GM04504 (cell line): ENCODE measurements at places on chromosomes 16 and 17.

DNA sequence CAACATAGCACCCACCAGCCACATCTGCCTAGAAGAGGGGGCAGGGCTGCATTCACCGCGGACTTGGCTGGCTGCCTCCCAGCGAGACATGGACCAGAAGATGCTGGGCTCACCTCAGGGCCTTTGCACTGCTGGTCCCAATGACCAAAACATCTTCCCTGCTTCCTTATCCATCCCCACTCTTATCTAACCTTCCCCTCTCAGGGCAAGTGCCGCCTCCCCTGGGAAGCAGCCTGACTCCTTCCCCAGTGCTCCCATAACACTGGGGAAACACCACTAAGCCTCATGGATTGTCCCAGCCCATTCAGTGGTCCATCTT is 5.7 kb downstream of the TMC6 start:
- no peak for DNase-seq

DNA sequence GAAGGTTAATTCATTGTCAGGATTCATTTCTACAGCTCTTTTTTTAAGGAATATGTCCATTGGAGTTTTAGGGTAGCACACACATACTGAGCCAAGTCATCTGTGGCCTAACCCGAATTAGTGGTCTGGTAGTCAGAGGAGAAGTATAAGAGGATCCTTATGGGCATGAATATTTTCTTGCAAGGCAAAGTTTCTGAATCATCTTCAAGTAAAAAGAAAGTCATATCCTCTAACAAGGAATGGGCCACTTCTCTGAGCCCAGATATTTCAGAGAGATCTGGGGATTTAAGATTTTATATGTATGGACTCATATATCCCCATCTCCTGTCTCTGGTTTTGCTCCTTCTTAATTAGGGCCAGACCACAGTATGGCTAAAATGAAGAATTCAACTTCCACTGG is 99.2 kb upstream of the CDH8 start:
- no peak for DNase-seq

- no peak for DNase-seq
Observed at GRCh38 chr17:17741349-17742023, 60.2 kb downstream of the RAI1 start.

DNA sequence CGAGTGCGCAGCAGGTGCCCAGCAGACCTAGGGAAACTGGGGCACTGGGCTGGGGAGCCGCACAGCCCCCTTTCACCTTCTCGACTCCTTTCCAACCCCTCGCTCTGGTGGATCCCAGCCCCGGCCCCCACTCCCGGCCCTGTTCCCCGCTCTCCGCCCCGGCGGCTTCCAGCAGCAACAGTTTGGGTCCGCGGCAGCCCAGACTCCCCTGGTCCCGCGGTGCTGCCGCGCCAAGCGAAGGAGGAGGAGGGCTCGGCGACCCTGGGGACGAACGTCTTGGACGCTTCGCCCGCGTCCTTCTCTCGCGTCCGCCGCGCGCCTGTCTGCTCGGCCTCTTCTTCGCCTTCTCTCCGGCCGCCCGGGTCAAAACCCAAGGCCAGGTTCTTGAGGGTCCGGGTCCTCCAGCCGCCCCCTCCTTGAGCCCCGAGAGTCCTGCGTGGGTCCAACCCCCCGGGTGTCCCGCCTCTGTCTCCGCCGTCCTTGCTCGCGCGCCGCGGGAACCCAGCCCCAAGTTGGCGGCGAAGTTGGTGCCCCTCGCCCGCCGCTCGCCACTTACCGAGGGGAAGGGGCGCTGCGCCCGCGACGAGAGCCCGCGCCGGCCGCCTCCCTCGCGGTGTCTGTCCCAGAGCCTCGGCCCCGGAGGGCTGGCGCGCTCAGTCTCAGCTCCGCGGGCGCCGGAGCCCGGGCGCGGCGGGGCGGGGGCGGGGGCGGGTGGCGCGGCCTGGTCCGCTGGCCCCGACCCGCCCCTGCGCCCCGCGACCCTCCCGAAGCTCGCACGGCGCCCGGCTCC is 1.4 kb upstream of the GRIN2C start:
- no peak for DNase-seq

- DNase-seq, result no peak
Observed at GRCh38 chr17:31562376-31562840, 170.9 kb downstream of the RAB11FIP4 start.

DNA sequence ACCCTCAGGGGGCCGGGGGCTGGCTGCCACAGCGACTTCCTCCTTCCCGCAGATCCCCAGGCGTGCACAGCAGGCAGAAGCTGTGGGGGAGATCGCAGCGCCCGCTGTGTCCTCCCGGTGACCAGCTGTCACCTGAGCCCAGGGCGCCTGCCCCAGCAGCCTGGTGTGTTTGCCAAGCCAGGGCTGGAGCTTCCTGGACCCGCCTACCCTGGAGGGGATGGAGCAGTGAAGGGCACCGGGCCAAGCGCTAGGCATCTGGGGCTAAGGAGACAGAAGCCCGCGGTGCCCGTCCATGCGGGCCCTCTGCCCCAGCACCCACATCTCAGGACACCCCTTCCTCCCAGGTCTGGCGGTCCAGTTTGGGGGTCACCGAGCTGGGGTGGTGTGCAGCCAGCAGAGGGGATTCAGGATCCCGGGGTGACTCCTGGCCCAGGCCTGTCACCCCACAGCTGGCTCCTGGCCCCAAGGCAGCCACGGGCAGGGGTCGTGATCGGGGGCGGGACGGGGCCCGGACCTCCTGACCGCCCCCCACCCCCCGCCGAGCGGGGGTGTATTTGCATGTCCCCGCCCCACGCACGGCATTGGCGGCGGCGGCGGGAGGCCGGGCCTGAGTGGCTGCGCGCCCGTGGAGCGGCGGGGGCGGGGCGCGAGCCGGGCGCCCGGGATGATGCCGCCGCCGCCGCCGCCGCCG is at the start of gene RAB26:
RAB26 (plus strand) TSS at position 645 of the 691 bp plus-strand sequence. CDS start 159 bp downstream, outside the sequence.
- DNase-seq, result no peak

DNA sequence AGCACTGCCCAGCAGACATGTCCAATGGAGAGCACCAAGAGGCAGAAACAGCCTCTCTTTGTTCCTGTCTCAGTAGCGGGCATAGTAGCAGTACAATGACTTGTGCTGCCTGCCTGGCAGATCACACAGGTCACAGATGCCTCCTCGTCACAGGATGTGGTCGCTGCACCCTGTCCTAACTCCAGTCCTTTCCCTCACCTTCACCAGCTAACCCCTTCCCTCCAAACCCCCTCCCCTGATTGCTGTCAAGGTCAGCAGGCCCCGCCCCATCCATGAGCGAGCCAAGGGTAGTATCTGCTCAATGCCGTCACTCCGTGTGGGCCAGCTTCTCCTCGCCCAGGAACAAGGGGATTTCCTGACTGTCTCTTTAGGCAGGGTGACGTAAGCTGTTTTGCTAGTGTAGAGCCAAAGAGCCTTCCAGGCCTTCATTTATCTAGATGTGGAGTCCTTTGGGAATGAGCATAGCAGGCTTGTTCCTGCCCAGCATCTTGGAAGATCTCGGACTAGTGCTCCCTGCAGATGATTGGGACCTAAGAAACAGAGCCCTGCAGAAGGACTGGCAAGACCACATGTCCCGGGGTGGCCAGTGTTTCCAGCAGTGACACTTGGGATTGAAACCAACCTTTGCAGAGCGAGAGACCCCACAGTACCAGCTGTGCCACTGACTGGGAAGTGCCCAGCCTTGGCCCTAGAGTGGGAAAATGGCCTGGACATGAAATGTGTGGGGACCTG is 75.9 kb upstream of the TNRC6C start:
- DNase-seq, result no peak

DNA sequence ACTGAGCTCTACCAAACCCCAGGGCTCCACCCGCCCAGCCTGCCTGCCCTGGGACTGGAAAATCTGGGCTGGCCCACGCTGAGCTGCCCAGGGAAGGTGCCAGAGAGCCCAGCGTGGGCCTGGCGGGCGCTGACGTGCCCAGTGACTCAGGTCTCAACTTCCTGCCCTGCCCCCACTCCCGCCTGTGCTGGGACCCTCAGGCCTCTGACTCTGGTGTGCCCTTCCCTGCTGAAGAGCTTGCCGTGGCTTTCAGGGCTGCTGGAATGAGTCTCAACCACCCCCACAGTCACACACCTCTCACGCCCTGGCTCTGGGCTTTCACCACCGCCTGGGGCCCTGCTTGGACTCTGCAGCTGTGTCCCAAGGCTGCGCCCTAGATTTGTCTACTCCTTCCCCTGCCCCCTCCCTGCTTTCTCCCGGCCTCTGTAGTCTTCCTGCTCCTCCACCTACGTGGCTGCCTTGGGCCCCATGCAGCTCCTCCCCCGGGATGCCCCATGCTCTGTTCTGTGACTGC is 10.4 kb downstream of the LLGL1 start:
- DNase-seq, result no peak

DNA sequence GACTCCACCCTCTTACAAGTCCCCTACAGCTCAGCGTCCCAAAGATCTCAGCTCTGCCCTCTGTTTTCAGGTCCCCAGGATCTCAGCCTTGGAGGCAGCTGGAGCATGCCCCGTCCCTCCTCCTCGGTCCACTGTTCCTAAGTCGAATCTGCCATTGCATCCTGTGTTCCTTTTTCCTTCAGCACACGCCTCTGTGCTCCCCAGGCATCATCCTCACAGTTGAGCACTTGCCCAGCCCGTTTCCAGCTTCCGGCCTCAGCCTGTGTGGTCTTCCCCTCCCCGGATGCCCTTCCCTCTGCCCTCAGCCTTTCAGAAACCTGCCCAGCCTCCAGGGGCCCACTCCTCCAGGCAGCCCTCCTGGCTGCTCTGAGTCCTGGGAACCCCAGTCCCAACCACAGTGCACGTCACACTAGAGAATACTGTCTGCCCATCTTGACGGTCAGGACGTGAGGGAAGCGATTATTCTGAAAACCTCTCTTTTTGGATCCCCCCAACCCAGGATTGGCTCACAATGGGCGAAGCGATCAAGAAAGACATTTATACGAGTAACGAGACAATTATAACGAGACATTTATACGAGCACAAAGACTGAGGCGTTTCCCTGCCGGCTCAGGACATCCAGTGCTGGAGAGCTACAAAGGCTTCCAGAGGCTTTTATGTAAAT is 41.4 kb downstream of the RPH3AL start:
- no peak for DNase-seq

GRCh38 chr17:50264263-50265113 is 9.8 kb upstream of the TMEM92 start:
- DNase-seq, result no peak

GRCh38 chr17:75614006-75614405 is 19.2 kb upstream of the SMIM5 start:
- DNase-seq, result no peak

- DNase-seq, result peak; percentile 63
Observed at GRCh38 chr16:4506450-4506849, 30.3 kb downstream of the HMOX2 start.

GRCh38 chr17:78952706-78953105 is 27.0 kb downstream of the LGALS3BP start:
- DNase-seq, result no peak

- no peak for DNase-seq
Observed at GRCh38 chr17:66684261-66684660, 150.7 kb upstream of the CACNG5 start.

DNA sequence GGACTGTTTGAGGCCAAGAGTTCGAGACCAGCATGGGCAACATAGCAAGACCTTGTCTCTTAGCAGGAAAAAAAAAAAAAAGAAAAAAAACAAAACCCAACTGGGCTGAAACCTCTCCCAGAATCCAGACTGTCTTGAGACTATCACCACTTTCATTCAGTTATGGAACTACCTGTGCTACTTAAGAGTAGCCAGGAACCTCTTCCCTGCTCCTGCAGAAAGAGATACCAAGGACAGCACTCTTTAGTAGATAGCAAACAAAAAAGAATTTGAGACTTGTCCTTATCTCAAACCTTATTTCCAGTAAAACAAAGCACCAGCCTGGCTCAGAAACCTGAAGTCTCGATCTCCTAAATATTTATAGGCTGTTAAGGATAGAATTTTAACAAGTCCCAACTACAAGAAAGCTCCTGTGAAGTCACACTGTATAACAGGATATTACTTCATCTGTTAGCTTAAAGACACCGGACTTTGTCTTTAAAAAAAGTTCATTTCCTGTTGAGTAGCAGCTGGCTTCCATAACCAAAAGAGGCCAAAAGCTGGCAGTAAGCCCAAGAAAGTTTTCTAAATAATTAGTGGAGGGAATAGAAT is 5.1 kb downstream of the CDR2 start:
- no peak for DNase-seq

DNA sequence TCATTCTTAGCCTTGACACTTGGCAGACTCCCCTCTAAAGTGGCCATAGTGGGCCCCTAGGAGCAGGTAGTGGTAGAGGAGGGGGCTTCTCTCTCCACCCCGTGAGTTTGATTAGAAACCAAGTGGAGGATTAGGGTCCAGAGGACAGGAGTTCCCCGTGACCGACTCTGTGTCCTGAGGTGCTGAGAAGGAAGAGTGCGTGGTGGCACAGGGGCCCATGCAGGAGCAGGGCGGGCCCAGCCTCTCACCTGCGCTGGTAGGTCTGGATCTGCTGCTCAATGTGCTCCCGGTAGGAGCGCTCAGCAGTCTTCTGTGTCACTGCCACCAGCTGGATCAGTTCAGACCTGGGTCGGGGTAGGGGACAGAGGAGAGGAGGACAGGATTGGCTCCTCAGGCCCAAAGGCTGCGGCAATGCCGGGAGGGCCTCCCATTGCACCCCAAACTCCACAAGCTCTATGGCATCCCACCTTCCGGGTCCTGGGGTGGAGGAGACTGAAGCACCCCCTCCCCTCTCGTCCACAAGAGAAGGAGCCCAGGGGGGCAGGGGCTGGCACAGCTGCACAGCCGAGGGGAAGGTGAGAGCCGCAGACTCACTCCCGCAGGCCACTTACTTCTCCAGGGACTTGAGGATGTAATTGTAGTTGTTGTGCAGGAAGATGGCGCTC is 6.2 kb downstream of the ZACN start:
- DNase-seq, result no peak

DNA sequence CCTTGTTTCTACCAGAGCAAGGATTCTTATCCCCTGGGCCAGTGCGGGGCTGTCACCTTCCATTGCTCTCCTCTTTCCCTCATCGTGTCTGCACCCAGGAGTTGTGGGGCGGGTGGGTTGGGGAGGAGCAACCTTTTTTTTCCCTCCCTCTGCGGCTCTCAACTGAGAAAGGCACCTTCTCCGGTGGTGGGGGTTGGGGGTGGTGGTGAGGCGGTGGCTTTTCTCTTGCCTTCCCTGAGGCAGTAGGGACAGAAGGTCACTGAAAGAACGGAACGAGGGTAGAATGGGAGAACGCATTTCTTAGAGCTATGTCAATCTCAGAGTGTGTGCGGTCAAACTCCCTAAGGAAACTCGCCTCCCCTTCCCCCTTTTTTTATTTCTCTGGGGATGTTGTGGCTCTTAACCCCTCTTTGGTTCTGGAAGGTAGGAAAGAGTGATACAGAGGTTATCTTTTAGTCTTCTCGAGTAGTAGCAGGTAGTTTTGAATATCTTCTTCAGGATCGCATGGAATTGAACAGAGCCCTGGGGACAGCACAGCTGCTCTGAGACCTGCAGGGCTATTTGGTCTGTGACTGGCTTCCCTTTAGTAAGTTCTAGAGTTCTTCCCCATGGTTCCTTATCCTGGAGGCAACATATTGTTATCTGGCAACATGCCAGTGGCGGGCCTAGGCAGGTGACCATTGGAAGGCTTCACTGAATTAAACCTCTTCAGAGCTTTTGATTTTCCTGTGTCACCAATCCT is 994 bp downstream of the CLTC start:
- DNase-seq, result no peak

GRCh38 chr16:86118467-86119307 is 219.7 kb downstream of the IRF8 start:
- DNase-seq, result no peak
